ENCODE measurements at places on chromosomes 7 and 10. TPM values are rescaled to one million over a fixed set of nuclear protein-coding genes. Genes with fewer than 3 reads are reported as not detected.

The CWF19L1 gene
- total RNA-seq, result 73.1 TPM

The CISD1 gene
- total RNA-seq, result 37.7 TPM

The LFNG gene
- total RNA-seq, result 30.0 TPM

The UPK3BL2 gene
- total RNA-seq, result 24.8 TPM

The NYAP1 gene
- total RNA-seq, result 0.72 TPM

The CRHR2 gene
- total RNA-seq, result not detected

The SEMA3E gene
- not detected for total RNA-seq

The INA gene
- total RNA-seq, result 0.46 TPM

The TMEM176A gene
- total RNA-seq, result 0.24 TPM

The FLNC gene
- total RNA-seq, result 0.02 TPM

The LGI1 gene
- total RNA-seq, result not detected

The ELN gene
- not detected for total RNA-seq

The GPR15LG gene
- not detected for total RNA-seq

GRCh38 chr7:85655252-85655651 lies 468.4 kb upstream of the SEMA3D start:
- H3K36me3 ChIP-seq, result no peaks in the 10 kb centered on the region
- no peak overlapping the region for H3K4me3 ChIP-seq
- no peaks in the 10 kb centered on the region for H3K4me1 ChIP-seq
- no peak overlapping the region for H3K27ac ChIP-seq
- no peaks in the 10 kb centered on the region for H3K27me3 ChIP-seq
- DNase-seq, result no peak

DNA sequence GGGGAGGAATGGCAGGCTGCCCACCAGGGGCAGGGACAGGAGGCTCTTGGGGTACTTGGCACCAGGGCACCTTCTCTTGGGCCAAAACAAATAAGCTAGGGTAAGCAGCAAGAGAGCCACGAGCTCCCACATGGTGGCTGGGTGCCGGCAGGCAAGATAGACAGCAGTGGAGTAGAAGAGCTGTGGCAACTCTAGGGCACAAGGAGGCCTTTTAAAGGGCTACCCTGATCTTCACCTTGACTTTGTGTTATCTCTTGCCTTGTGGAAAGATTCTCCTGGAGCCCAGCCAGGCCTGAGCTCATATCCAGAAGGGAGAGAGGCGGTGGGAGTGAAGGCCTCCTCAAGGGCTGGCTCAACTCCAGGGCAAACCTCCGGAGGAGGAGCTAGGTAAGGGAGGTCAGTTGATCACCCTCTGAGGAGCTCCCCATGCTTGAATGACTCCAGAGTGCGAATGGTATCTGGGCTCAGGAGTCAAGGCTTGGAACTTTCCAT lies at the start of gene CYP17A1:
Gene CYP17A1, minus strand, starts transcription at position 184 of the 492 bp plus-strand sequence. Its CDS starts 52 bp downstream, at position 132.
- DNase-seq, result no peak
- no peaks in the 10 kb centered on the region for H3K4me1 ChIP-seq
- H3K27me3 ChIP-seq, result no peaks in the 10 kb centered on the region
- H3K27ac ChIP-seq, result no peak within 1 kb of the TSS

- no peak for DNase-seq
- H3K27ac ChIP-seq, result no peak overlapping the region
- H3K36me3 ChIP-seq, result peaks cover 4% of the 10 kb centered on the region
- no peaks in the 10 kb centered on the region for H3K27me3 ChIP-seq
- no peaks in the 10 kb centered on the region for H3K4me1 ChIP-seq
Observed at GRCh38 chr10:50379616-50380015, 128.3 kb upstream of the ASAH2 start.

- no peak overlapping the region for H3K4me3 ChIP-seq
- no peaks in the 10 kb centered on the region for H3K4me1 ChIP-seq
- H3K27ac ChIP-seq, result no peak overlapping the region
- no peak for DNase-seq
- H3K27me3 ChIP-seq, result peaks cover 27% of the 10 kb centered on the region
- H3K36me3 ChIP-seq, result no peaks in the 10 kb centered on the region
Observed at GRCh38 chr10:86035791-86036543, 330.6 kb downstream of the GRID1 start.

- no peak overlapping the region for H3K4me3 ChIP-seq
- no peaks in the 10 kb centered on the region for H3K36me3 ChIP-seq
- H3K4me1 ChIP-seq, result no peaks in the 10 kb centered on the region
- H3K27ac ChIP-seq, result no peak overlapping the region
Observed at GRCh38 chr10:42428534-42428933, 209.8 kb downstream of the ZNF33B start.

DNA sequence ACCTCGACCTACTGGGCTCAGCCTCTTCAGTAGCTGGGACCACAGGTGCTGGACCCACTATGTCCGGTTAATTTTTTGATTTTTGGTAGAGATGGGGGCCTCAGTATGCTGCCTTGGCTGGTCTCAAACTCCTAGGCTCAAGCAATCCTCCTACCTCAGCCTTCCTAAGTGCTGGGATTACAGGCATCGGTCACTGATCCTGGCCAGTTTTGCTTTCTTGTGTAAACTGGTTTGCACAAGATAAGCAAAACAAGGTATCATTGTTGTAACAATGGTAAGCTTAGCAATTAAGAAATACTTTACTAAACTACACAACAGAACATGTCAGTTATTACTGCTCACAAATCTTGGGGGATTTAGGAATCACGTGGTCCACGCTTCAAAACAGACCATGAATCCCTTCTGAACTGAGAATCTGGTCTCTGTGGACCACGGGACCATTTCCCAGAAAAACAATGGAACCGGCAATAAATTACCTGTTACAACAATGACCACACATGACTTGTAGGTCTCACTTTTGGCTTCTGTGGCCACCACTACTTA lies 36.8 kb downstream of the RSU1 start:
- no peaks in the 10 kb centered on the region for H3K27me3 ChIP-seq
- H3K27ac ChIP-seq, result no peak overlapping the region
- H3K36me3 ChIP-seq, result peaks cover 9% of the 10 kb centered on the region
- no peak overlapping the region for H3K4me3 ChIP-seq
- peaks cover 36% of the 10 kb centered on the region for H3K4me1 ChIP-seq

GRCh38 chr10:79380125-79380945 lies 33.1 kb downstream of the PPIF start:
- no peak overlapping the region for H3K4me3 ChIP-seq
- no peak overlapping the region for H3K27ac ChIP-seq
- no peaks in the 10 kb centered on the region for H3K4me1 ChIP-seq
- no peaks in the 10 kb centered on the region for H3K27me3 ChIP-seq

DNA sequence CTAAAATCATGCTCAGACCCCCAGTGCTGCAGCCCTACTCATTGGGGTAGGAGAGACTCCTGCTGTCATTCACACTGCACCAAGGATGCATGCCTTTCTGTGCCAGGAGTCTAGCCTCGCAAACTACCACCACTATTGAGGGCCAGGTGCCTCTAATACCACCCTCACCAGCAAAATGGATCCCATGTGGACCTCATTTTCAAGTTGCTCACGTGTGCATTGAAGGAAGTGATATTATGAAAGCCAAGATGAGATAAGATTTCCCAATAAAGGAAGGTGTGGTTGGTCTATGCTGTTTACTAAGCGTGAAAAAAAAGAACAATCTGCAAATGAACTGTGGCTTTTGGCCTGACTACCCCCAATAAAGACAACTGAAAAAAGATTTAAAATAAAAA lies 7.2 kb upstream of the LAMTOR4 start:
- H3K4me1 ChIP-seq, result peaks cover 17% of the 10 kb centered on the region
- no peaks in the 10 kb centered on the region for H3K36me3 ChIP-seq
- no peak overlapping the region for H3K27ac ChIP-seq
- H3K27me3 ChIP-seq, result no peaks in the 10 kb centered on the region
- DNase-seq, result no peak

GRCh38 chr10:70914316-70914864 lies 26.0 kb upstream of the PCBD1 start:
- peaks cover 7% of the 10 kb centered on the region for H3K27me3 ChIP-seq
- no peaks in the 10 kb centered on the region for H3K36me3 ChIP-seq
- no peaks in the 10 kb centered on the region for H3K4me1 ChIP-seq
- no peak for DNase-seq

DNA sequence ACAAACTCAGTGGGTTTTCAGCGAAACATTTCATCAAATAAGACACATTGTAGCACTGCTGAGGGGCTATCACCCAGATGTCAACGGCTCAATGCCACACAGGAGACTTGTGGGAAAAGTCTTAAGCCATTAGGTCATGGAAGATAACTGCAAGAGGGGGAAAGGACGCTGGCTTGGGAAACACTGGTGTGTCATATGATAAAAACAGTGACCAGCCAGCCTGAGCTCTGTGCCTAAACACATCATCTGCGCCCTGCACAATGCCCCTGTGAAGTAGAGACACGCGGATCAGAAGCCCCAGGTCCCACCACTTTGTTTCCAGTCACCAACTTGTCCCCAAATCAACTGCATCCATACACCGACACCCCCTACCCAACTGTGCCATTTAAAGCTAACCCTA lies 116.7 kb downstream of the TNS3 start:
- no peak overlapping the region for H3K4me3 ChIP-seq
- DNase-seq, result no peak
- no peaks in the 10 kb centered on the region for H3K4me1 ChIP-seq
- no peaks in the 10 kb centered on the region for H3K36me3 ChIP-seq
- H3K27ac ChIP-seq, result no peak overlapping the region

- DNase-seq, result no peak
- no peak overlapping the region for H3K4me3 ChIP-seq
- no peaks in the 10 kb centered on the region for H3K36me3 ChIP-seq
- H3K27me3 ChIP-seq, result no peaks in the 10 kb centered on the region
- H3K27ac ChIP-seq, result no peak overlapping the region
- no peaks in the 10 kb centered on the region for H3K4me1 ChIP-seq
Observed at GRCh38 chr10:124883510-124884321, 58.2 kb upstream of the ZRANB1 start.

GRCh38 chr10:125049216-125049881 lies 107.4 kb downstream of the ZRANB1 start:
- no peak overlapping the region for H3K4me3 ChIP-seq
- no peak for DNase-seq
- H3K27me3 ChIP-seq, result peaks cover 11% of the 10 kb centered on the region
- peaks cover 6% of the 10 kb centered on the region for H3K4me1 ChIP-seq

- peaks cover 25% of the 10 kb centered on the region for H3K4me1 ChIP-seq
- no peak for DNase-seq
- no peak overlapping the region for H3K4me3 ChIP-seq
- H3K36me3 ChIP-seq, result peaks cover 5% of the 10 kb centered on the region
Observed at GRCh38 chr10:72342911-72343310, 11.8 kb downstream of the DNAJB12 start.

GRCh38 chr10:130180416-130180815 lies 44.2 kb downstream of the GLRX3 start:
- no peak for DNase-seq
- H3K4me1 ChIP-seq, result peaks cover 4% of the 10 kb centered on the region
- H3K27me3 ChIP-seq, result no peaks in the 10 kb centered on the region
- H3K36me3 ChIP-seq, result peaks cover 7% of the 10 kb centered on the region

DNA sequence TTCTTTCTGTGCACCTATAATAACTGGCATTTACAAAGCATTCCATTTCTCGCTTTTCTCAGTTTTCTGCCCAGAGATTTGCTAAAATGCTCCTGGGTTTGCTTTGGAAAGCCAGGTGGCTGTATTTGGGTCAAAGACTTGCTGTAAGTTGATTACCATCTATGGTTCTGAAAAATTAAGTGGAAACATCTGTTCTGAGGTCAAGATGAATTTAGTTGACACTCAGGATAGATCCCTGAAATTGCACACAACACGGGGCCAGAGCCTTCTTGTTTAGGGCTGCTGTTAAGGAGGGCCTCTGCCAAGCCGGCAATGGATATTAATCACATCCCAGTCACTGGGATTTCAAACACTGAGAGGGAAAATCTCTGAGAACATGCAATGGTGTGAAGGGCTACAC lies 111.6 kb upstream of the GLI3 start:
- no peaks in the 10 kb centered on the region for H3K36me3 ChIP-seq
- DNase-seq, result no peak
- H3K4me3 ChIP-seq, result no peak overlapping the region
- H3K27ac ChIP-seq, result no peak overlapping the region
- no peaks in the 10 kb centered on the region for H3K4me1 ChIP-seq

GRCh38 chr7:18590241-18590640 lies 94.7 kb downstream of the HDAC9 start:
- H3K4me3 ChIP-seq, result no peak overlapping the region
- H3K4me1 ChIP-seq, result no peaks in the 10 kb centered on the region
- H3K36me3 ChIP-seq, result no peaks in the 10 kb centered on the region
- no peaks in the 10 kb centered on the region for H3K27me3 ChIP-seq
- no peak for DNase-seq

- H3K4me3 ChIP-seq, result no peak overlapping the region
- H3K27ac ChIP-seq, result no peak overlapping the region
- peaks cover 3% of the 10 kb centered on the region for H3K36me3 ChIP-seq
- H3K27me3 ChIP-seq, result no peaks in the 10 kb centered on the region
Observed at GRCh38 chr7:26326211-26326610, 34.5 kb downstream of the SNX10 start.

DNA sequence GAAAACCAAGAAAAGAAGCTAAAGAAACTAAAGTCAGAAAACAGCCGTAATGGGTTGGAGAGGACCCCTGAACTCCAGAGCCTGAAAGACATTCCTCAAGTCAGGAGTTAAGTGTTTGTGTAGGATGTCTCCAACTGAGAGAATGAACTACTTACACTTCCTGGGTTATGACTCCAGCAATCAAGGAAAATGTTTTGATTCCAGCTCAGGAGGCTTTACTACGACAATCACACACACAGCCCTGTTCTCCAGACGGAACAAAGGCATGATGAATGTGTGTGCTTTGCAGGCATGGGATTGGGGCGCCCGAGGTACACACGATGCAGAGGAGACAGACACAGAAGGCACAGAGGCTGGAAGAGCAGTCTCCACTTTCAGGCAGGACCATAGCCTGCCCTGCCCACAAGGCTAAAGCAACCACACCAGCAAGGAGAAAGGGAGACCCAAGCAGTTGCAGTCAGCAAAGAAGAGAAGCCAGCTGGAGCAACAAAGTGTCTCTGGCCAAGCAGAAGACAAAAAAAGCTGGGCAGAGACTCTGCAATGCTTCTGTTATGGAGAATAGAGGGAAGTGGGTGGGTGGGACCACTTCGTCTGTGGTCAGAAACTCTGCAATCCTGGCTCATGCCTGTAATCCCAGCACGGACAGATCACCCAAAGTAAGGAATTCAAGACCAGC lies 89.1 kb downstream of the GRB10 start:
- no peaks in the 10 kb centered on the region for H3K27me3 ChIP-seq
- no peaks in the 10 kb centered on the region for H3K4me1 ChIP-seq
- no peak overlapping the region for H3K27ac ChIP-seq
- H3K4me3 ChIP-seq, result no peak overlapping the region
- no peak for DNase-seq

All from activated T-cell treated with anti-CD3 and anti-CD28 coated beads, Interleukin-2, amount 50 U/mL, for 72 hours (primary cell).